AG09319 (cell line): ENCODE measurements at places on chromosomes 3 and 15.

DNA sequence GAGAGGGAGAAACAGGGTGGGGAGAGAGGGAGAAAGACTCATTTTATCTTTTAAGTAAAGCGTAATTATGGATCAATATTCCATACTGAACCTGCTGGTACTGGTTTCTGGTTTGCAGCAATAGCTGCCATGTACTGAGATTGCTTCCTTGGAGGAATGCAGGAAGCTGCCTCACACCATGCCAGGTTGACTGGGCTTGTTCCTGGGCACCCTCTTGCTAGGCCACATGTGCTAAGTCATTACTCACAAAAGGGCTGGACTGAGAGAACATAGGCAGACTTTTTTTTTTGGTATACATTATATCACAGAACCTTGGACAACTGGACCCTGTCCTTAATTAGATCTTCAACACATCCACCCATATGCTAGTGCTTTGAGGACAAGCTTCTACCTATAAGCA lies 193.4 kb downstream of the ZNF621 start:
- no peak for DNase-seq

DNA sequence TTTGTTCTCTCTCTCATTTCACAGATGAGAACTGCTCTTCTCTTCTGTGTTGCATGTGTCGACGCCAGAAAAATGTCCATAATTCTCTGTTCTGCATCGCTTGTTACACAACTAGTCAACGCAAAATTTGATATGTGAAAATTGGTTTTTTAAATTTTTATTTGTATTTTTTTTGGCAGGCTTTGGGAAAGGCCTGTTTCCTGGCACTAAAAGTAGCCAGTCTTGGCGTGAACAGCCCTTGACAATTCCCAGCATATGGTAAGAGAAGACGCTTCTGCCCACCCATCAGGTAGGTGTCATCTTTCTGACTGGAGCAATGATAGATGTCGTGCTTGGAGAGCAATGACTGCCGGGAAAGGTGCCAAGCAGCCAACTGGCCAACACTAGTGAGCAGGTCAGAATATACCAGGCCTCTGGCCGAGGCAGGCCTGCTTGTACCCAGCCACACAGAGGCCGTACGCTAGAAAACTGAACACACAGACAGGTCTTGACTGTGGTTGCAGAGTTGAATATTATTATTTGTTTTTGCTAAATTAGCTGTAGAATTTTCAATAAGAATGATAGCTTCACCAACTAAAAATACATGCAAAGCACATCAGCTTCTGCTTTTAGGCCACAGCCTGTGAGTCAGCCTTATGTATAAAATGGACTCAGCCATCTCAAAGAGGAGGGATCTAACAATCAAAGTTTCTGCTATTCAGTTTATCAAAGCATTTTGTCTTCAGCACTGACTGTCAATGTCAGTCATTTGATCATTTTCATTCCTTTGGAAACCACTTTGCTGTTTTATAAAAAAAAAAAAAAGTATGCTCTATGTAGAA lies 837.5 kb downstream of the MCTP2 start:
- DNase-seq, result no peak

GRCh38 chr3:126406389-126407296 lies 11.9 kb downstream of the CFAP100 start:
- DNase-seq, result no peak

DNA sequence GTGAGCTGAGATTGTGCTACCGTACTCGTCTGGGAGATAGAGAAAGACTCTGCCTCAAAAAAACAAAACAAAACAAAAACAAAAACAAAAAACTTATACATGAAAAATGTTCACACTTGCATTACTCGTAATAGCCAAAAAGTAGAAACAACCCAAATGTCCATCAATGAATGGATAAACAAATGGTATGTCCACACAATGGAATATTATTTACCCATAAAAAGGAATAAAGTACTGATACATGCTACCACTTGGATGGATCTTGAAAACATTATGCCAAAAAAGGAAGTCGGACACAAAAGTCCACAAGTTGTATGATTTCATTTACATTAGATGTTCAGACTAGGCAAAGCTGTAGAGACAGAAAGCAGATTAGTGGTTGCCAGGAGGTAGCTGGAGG lies 26.7 kb downstream of the PCYT1A start:
- no peak for DNase-seq

- DNase-seq, result no peak
These were observed 5.3 kb downstream of the SNUPN start for GRCh38 chr15:75620058-75620820.

GRCh38 chr3:100893590-100893989 lies 99.6 kb downstream of the ABI3BP start:
- DNase-seq, result no peak

GRCh38 chr3:31635545-31635944 lies 102.8 kb downstream of the STT3B start:
- DNase-seq, result no peak

DNA sequence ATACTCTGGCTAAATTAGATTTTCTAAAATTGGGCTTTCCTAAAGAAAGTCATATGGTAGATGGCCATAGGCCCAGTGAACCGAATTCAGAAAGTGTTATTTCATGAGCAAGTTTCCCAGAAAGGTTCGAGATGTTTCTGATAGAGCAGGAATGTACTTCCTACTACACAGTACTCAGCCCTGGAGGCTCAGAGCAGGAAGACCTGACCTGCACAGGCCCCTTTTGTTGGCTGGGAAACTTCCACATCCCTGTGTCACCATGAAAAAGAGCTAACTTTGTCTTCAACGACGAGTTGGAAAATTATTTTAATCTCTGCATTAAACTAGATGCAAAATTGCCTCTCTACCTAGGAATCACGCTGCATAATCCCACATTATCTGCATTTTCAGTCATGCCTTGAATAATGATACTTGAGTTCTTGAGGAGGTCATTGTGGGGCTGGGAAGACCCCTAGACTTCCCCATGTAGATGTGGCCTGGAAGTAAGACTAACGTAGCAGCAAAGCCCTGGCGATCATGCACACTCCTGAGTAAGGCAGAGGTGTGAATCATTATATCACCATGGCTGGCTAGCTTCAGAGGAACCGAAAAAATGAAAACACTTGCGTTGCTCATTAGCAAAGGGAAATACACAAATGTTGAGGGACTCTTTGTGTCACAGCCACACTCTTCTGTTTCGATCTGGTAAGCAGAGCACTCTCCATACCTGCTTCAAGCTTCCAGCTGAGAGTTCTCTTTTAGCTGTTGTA lies 47.1 kb downstream of the CMTM7 start:
- no peak for DNase-seq

- no peak for DNase-seq
These were observed 46.2 kb downstream of the TRIM69 start for GRCh38 chr15:44782516-44782915.

- DNase-seq, result no peak
These were observed 86.1 kb upstream of the CGNL1 start for GRCh38 chr15:57290187-57290586.

- DNase-seq, result no peak
These were observed 304.6 kb downstream of the NAALADL2 start for GRCh38 chr3:175163686-175164085.

- DNase-seq, result no peak
These were observed 35.4 kb upstream of the XCR1 start for GRCh38 chr3:46062679-46063078.

DNA sequence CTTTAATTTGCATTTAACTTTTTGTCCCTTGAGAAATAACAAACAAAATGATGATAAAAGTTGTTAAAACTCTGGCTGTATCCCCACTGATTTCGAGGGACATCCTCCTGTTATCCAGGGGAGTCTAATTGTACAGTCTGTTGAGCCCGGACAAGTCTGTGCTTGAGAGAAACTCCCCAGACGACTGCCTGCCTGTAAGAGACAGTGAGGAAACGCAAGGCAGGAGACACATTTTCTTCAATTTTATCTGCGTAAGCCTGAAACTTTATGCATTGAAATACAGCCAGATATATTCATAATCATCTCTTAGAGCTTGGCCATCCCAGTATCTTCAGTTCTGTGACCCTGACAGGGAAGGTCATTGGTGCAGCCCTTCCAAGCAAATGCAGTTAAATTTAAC lies 97.7 kb downstream of the ROBO2 start:
- no peak for DNase-seq

- DNase-seq, result no peak
These were observed 87.3 kb downstream of the MESD start for GRCh38 chr15:80902298-80902801.

DNA sequence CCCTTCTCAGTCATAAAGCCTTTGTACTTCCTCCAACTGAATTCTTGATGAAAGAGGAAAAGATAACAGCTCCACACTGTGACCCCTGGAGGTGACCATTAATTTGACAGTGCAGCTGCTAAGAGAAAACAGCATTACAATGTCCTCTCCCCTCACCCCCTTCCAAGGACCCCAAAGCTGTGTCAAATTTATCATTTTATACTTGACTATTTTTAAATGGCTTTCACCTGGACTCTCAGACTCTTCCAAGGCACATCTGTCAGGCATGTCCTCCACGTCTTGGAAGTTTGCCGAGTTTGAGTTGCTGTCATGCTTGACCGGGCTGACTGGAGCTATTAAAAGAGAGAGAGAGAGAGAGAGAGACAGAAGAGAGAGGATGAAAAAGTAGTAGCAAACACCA lies 236.5 kb downstream of the WDR72 start:
- no peak for DNase-seq

- no peak for DNase-seq
These were observed 152.4 kb upstream of the CHL1 start for GRCh38 chr3:44028-44676.

DNA sequence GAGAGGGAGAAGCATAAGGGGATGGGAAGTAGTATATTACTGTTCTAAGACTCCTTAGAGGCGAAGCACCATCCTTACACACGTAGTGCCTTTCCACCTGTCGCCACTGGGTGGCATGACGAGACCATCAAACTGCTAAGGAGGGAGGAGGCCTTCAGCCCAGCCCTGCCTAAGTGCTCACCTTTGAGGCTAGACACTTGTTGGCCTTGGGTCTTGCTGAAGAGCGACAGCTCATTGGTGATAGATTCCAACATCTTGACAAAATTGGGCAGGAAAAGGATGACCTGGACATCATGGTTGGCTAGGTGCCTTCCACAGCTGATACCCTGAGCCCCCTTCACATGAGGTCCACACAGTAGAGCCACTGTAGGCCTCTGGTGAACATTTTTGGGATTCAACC lies 19.6 kb downstream of the CLK3 start:
- DNase-seq, result no peak

GRCh38 chr3:138188013-138188730 lies 1.1 kb downstream of the ARMC8 start:
- no peak for DNase-seq

DNA sequence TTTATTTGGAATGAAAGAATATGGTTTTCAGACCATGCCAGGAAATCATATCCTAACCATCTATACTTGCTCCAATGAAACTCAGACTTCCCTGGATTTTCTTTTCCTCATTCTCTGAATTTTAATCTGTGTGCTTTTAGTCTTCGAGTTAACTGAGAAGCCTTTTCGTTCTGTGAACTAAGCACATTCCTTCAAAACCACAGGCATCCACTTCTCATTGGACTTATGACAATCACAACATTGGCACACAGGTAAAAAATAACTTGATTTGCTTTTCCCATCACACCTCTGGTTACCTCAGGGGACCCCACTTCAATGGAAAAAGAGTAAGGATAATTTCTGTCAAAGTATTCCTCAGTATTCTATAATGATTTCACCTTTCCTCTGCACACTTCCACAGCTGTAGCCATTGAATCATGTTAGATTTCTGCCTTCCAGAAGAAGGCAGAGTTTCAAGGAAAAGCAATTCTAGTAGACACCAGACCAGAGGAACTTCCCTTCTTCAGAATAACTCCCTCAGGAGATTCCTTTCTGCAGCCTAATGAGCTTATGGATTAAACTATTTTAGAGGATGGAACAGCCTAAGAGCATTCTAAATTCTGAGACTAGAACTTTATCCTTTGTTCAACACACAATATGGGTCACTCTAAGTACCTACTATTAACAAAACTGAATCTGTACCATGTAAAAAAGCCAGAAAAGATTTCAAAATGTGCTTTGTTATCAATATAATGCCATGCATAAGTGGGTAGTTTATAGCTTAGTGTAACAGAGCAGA lies 15.9 kb downstream of the COMMD2 start:
- no peak for DNase-seq

DNA sequence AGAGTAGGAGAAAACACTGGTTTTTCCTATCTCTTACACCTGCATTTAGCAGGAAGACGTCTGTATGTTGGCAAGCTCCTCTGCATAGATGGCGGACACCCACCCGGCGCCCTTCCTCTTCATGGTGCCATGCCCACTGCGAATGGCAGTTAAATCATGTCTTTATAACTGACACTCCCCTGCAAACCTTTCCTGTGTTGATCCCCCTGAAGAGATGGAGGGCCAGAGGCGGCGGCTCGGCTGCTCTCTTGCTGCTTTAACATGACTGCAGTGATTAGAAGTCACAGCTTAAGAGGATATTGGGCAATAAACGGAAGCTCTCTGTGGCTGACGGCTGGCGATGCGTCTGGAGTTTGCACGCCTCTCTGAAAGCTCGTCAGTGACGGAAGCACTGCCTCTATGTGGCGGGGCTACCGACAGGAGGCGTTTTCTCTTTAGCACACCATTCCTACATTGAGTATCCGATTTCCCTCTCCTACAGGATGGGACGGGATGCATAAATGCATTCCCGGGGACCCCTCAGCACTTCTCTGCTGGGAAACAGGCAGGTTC lies 25.5 kb upstream of the SNRPA1 start:
- no peak for DNase-seq
